ENCODE measurements at places on chromosomes 12 and 14.

GRCh38 chr14:78153064-78153341, 17.2 kb upstream of the NRXN3 start:
- no peak for DNase-seq

DNA sequence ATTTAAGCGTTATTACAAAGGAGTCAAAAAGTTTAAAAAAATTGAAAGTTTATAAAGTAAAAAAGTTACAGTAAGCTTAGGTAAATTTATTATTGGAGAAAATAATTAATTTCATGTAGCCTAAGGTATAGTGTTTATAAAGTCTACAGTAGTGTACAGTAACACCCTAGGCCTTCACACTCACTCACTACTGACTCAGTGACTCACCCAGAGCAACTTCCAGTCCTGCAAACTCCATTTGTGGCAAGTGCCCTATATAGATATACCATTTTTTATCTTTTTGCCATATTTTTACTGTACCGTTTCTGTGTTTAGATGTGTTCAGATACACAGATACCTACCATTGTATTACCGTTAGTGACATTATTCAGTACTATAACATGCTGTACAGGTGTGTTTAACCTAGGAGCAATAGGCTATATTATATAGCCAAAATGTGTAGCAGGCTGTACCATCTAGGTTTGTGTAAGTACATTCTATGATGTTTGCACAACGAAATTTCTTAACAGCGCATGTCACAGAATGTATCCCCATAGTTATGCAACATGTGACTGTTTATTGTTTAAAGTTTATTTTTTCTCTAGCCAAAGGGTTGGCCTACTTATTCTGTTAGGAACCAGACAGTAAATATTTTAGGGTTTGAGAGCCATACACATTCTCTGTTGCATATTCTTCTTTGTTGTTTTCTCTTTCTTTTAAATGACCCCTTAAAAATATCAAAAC, 155.5 kb downstream of the PCNX1 start:
- no peak for DNase-seq

DNA sequence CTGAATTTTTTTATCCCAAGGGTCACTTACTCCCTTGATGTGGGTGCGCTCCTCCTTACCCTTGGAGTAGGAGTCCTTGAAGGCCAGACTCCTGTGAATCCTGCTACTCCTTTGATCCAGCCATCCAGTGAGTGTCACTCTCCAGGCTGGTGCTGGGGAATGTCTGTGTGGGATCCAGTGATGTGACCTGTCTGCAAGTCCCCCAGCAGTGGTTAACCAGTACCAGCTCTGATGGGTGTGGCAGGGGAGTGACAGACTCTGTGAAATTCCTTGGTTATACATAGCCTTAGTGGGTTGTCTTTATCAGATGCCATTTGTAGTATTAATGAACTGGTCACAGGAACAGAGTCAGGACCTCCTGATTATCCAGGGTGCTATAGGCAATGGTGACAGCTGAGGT, 409.5 kb upstream of the LMO3 start:
- no peak for DNase-seq

DNA sequence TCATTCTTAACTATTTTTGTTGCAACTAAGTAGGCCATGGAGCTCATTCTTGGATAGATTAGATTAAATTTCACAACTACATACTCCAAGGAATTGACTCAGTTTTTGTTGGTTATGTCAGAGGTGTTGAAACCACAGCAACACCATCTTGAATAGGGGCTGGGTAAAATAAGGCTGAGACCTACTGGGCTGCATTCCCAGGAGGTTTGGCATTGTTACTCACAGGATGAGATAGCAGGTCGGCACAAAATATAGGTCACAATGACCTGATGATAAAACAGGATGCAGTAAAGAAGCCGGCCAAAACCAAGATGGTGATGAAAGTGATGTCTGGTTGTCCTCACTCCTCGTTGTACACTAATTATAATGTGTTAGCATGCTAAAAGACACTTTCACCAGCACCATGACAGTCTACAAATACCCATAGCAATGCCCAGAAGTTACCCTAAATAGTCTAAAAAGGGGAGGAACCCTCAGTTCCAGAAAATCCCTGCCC, 20.9 kb downstream of the DMAC2L start:
- no peak for DNase-seq

GRCh38 chr12:129162805-129163204, 309.5 kb downstream of the GLT1D1 start:
- no peak for DNase-seq

DNA sequence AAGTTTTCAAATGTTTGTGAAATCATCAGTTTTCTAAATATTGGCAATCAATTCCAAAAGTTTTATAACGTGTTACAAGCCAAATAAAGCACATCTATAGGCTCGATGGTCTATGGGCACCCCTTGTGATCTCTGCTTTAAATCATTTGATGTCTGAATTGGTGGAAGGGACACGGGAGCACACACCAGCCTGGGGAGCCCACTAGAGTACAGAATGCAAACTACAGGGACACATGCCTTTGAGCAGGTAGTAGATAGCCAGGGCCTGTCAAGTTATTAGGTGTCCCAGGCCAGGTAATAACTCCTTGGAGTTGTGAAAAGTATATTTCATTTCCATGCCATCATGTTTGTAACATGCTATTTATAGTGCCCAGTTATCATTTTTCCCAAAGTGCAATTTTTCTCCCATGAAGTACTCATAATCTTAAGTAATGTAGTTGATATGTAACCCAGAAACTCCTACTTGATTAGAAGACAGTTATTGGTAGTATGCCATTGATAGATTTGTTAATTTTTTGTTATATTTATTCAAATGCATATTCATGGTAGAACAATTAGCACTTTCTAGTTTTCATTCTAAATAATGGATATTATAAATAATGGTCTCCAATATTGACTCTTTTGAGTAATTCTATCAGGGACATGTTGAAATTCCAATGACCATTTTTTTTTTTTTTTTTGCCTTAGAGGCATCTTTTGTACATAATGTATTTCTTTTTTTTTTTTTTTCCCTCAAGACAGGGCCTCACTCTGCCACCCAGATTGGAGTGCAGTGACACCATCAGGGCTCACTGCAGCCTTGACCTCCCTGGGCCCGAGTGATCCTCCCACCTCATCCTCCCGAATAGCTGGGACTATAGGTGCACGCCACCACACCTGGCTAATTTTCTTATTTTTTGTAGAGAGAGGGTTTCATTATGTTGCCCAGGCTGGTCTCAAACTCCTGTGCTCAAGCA, 96.9 kb upstream of the FGD4 start:
- DNase-seq: no peak

DNA sequence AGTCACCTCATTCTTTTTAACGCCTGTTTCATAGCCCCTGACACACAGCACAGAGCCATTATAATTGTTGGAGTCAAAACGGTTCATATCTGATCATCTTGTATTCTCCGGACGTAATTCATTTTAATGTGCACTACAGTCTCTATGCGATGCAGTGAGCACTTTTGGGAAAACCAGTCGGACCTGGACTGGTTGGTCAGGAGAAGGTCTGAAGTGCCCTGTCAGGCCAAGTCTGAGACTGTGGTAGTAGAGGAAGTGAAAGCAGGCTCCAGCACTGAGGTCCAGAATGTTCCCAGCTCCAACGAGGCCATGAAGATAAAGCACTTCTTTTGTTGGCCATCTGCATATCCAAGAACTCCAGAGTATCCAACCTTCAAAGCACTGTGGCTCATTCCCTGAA, 117.1 kb upstream of the NCOR2 start:
- no peak for DNase-seq

DNA sequence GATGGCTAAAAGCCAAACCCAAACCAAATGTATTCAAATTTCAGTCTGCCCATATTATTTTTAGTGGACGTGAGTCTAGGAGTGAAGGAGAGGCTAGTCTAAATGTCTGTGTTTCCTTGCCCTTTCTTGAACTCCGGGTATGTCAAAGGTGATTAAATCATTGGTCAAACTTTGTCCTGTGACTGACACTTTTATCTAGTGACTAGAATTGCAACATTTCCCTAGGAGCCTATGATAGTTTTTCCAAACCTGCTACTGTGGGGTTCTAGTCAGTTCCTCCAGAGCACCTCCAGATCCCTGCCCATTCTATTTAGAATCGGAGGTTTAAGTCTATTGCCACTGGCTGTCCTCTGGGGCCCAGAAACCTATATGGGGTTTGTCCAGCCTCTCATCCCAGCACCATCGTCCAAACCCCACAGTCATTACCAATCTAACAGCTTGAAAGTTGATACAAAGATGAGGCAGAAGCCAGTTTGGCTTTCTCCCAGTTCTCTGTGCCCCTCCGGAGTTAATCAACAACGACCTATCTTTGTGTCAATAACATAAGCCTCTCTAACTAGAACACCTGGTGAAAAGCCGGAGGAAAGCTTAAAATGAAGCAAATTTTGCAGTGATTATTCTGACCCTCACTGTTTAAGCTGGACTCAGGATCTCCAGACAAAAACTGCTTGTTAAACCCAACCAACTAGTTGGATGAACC, 306.7 kb downstream of the ZFP36L1 start:
- DNase-seq: no peak

GRCh38 chr12:98456041-98456440, 59.3 kb upstream of the TMPO start:
- no peak for DNase-seq

GRCh38 chr12:110697236-110697635, 8.3 kb upstream of the HVCN1 start:
- no peak for DNase-seq

- no peak for DNase-seq
Measured at GRCh38 chr12:90020014-90020413, 311.4 kb upstream of the ATP2B1 start.

GRCh38 chr14:105498430-105499255, 7.6 kb downstream of the TEDC1 start:
- DNase-seq: no peak

- DNase-seq: no peak
Measured at GRCh38 chr12:27119797-27120196, 37.4 kb upstream of the C12orf71 start.

- no peak for DNase-seq
Measured at GRCh38 chr14:68230950-68231717, 411.6 kb downstream of the RAD51B start.

DNA sequence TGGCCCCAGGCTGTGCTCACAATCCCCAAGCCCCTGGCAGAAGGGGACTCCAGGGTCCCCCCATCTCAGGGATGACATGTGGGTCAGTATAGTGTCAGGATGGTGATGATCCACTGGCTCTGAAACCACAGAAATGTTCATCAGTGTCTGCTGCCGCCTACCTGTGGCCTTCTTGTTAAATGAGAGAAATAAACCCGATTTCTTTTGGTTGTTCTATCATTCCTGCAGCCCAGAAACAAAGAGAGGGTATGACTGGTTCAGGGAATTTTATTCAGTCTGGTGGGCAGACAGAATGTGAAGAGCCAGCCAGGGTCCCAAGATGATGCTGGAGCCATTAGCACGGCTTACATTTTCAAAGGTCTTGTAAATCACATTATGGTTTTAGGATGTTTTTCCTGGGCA, 86.6 kb downstream of the CRADD start:
- no peak for DNase-seq

- no peak for DNase-seq
Measured at GRCh38 chr14:49615776-49616175, 4.7 kb downstream of the RPL36AL start.

Measured in stimulated activated CD8-positive, alpha-beta memory T cell treated with anti-CD3 and anti-CD28 coated beads, Interleukin-4, amount 100 ng/mL, for 1 hour (primary cell).